ENCODE measurements at places on chromosomes 11 and 22.
A peak's percentile ranks its signal among the peaks of the same experiment; 100 is the strongest.

GRCh38 chr22:30238661-30239487, 7.7 kb downstream of the LIF start:
- DNase-seq, result no peak

DNA sequence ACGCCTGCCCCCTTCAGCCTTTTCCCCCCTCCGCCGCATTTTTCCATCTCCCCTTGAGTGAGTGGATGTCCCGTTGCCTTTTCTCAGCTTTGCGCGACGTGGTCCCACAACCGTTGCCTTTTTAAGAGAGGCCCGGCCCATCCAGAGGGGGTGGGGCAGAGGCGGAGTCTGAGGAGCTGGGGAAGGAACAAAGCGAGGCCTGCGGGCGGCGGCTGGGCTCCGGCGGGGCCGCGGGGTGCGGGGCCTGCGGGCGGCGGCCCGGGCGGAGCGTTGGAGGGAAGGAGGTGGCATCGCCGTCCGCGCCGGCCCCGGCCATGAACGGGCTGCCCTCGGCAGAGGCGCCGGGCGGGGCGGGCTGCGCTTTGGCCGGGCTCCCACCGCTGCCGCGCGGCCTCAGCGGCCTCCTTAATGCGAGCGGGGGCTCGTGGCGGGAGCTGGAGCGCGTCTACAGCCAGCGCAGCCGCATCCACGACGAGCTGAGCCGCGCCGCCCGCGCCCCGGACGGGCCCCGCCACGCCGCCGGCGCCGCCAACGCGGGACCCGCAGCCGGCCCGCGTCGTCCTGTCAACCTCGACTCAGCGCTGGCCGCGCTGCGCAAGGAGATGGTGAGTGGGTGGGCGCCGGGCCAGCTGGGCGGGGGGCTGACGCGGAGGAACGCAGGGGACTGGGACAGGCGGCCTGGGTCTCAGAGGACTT, at the start of gene FAM89B:
FAM89B (plus strand) TSS at position 183 of the 696 bp plus-strand sequence; CDS start at position 315, 132 bp downstream.
- peak; percentile 94 for DNase-seq

DNA sequence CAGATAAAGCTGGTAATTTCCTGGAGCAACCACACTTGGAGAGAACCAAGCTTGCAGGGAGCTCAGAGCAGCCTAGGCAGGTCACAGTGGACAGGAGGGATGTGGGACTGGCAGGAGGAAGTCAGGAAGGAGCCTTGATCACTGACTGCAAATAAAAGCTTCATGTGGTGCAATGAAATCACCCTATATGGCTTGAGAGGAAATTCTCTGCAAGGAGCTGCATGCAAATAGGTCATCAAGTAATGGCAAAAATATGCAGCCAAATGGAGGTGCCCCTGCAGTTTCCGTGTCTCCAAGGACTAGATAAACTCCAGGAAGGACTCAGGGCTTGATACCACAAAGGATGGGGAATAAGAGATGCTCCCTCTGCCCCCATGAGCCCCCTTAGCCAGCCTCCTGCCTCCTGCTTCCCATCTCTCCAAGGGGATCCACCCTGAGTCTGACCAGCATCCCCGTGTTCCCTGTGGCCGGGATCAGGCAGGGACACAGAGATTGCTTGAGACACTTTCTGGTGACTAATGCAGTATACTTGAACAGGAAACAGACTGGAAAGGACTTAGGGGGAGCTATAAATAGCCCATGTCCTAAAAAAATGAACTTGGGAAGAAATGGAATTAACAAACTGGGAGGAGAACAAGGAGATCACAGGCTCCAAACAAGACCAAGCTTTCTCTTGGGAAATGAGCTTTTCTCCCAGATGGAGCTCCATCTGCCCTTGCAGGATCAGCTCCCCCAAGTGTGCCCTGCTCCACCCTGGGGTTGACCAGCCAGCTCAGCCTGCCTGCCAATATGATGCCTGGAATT, 23.9 kb upstream of the MICAL2 start:
- DNase-seq, result no peak

- no peak for DNase-seq
These were observed 302.6 kb upstream of the FAT3 start for GRCh38 chr11:91921974-91922373.

- peak; percentile 68 for DNase-seq
These were observed 2.0 kb downstream of the CD3E start for GRCh38 chr11:118306556-118306955.

GRCh38 chr11:128318856-128319474, 268.4 kb downstream of the ETS1 start:
- peak; percentile 97 for DNase-seq

DNA sequence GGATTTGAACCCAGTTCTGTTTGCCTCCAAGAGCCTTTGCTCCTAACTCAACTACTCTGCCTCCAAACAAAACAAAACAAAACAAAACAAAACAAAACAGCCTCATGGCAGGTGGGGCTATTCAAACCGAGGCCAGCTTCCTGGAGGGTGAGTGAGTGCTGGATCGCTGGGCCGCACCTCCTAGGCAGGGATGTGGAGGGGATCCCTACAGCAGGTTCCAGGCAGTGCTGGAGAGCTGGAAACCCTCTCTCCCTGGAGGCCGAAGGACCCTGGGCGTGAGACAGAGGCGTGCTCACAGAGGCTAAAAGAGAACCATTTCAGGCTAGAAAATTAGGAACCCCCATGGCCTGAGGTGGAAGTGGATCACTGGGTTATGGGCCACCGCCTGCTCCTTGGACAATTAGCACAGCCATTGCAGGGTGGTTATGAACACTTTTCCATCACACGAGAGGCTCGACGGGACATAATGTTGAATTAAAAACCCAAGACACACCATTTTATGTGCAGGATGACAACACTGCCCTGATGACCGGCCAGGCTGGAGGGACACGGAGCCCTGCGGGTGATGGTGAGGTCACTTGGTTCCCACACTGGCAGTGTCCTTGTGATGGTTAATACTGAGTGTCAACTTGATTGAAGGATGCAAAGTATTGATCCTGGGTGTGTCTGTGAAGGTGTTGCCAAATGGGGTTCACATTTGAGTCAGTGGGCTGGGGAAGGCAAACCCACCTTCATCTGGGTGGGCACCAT, 35.2 kb downstream of the SHISAL1 start:
- no peak for DNase-seq

GRCh38 chr22:27139935-27140511, 482.6 kb downstream of the MIAT start:
- DNase-seq, result no peak

DNA sequence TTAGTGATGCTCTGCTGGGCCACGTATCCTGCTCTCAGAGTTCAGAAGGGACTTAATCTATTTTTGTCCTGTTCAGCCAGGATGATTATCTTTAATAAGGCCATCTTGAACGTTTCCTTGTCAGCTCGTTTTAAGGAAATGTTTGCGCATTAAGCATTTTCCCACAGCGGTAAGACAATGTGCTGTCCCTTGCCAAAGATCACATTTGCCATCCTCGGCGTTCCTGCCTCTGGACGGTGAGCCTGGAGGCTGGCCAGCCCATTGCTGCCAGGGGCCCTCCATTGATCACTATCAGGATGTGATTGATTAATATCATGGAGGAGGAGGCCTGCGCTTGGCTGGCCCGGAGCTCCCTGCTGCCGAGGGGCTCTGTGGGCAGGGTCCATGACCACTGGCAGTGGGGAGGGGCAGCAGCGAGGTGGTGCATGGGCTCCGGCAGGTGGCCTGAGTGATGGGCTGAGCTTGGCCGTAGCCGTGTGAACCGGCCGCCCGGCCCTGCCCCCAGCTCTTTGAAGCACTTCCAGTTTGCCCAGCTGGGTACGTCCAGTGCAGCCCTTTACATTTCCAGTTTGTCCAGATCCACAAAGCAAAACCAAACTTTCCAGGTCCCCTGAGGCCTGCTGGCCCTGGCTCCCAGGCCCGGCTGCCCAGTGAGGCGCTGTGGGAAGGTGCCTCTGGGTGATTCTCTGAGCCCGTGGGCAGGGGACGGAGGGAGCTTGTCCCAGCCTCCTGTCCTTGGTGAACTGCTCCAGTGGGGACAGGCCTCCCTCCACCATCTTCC, 49.5 kb upstream of the SMIM38 start:
- no peak for DNase-seq

- DNase-seq, result no peak
These were observed 18.6 kb upstream of the CHORDC1 start for GRCh38 chr11:90241414-90241813.

- DNase-seq, result peak; percentile 63
These were observed 113.4 kb upstream of the CRYBB3 start for GRCh38 chr22:25085930-25086901.

DNA sequence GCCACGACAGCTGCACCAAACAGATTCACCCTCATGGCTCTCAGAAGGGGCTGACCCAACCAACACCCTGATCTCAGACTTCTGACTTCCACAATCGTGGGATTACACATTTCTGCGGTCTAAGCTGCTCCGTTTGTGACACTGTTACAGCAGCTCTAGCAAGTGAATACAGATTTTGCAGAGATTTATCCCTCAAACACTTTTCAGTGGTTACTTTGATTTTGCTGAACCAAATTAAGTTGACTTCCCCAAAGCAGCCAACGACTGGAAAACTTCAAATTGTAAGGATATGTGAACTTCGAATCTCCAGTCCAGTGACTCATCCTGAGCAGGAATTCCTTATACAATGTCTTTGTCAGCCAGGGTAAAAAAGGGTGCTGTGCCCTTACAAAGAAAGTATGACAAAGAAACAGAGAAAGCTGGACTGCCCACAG, 14.8 kb upstream of the INCENP start:
- no peak for DNase-seq

GRCh38 chr11:111460856-111461255, 51.3 kb downstream of the BTG4 start:
- no peak for DNase-seq

DNA sequence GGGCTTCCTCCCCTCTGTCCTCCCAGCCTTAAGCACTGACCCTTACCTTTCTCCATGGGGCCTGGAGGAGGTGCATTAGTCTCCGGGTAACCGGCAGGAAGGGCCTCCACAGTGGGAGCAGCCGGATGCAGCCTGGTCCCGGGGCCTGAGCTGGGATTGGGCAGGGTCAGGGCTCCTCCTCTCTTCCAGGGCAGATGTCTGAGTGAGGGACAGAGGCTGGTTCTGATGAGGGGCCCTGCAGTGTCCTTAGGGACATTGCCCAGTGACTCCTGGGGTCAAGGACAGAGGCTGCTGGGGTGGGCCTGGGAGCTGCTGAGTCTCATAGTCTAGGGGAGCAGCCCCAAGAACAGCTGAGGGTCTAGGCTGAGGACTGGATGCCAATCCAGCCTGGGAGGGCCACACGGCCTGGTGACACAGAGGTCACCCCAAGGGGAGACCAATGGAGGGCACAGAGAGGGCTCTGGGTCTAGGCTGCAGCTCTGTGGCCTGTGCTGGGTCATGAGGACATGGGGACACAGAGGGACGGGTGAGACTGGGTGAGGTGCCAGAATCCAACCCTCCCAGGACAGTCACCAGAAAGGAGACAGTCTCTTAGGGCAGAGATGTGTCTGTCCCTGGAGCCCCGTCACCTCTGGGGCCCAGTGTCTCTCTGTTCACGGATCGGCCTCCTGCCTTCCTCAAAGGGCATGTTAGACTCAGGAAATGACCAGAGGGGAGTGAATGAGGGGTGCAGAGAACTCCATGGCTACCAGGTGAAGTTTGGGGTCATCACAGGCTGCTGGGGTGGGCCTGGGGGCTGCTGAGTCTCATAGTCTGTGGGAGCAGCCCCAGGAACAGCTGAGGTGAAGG, 6.5 kb downstream of the IGLL5 start:
- DNase-seq, result no peak

DNA sequence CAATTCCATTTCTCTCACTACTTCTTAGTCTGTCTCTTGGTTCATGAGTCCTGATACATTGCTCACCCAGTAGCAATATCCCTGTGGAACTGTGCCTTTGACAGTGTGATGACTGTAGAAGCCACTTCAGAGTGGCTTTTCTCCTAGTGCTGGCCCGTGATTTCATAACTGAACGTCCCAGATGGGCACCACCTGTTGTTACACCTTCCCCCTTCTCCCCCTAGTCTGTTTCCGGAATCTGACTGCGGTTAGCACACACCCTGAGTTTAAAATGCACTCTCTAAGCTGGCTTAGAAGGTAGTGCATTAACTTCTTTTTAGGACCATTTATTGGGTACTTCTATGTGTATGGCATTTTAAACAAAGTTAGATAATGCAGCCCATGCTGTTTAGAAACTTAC, 83.0 kb downstream of the ALX4 start:
- peak; percentile 10 for DNase-seq

GRCh38 chr11:94926698-94927237, 46.6 kb downstream of the CWC15 start:
- DNase-seq, result no peak

DNA sequence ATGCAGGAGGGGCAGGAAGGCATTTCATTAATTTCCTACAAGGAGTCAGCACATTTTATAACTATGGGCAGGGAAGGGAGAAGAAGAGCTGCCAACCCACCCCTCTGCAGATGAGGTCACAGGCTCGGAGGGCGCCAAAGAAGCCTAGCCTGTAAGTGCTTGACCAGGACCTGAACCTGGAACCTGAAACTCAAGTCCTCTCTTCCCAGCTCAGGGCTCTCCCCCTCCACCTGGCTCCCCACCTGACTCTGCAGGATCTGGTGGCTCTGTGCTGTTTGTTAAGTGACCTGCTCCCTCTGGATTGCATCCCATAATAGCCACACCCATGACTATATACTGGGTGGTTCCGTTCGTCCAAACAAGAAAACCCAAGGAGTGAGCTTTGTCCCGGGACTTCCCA, 27.3 kb downstream of the SCGB1A1 start:
- no peak for DNase-seq
